Calu3 (cell line): ENCODE measurements at places on chromosomes 1 and 21. TPM values are rescaled to one million over a fixed set of nuclear protein-coding genes. Genes with fewer than 3 reads are reported as not detected.

DNA sequence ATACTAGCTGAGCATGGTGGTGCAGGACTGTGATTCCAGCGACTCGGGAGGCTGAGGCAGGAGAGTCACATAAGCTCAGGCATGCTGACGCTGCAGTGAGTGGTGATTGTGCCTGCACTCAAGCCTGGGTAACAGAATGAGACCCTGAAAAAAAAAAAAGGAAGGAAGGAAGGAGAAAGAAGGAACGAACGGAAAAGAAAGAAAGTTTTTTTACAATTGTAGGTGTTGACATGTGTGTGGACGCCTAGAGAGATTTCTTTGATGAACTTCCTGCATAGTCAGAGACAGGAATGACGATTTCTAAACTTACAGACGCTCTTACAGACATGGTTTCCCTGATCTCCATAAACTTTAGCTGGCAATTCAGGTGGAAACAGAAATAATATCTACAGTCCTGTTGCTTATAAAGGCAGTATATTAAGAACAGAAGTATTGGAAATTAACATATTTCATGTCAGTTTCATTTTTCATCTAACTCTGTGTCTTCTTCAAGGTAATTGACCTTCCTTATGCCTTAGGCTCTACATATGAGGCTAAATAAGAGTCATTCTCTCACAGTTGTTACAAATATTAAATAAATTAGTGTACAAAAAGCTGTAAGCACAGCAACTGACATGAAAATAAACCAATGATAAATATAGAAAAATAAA is 4.1 kb downstream of the SAMSN1 start:
- no peak overlapping the region for H3K4me3 ChIP-seq
- H3K36me3 ChIP-seq: no peaks in the 10 kb centered on the region
- H3K4me1 ChIP-seq: no peaks in the 10 kb centered on the region
- no peak for DNase-seq
- H3K27me3 ChIP-seq: no peaks in the 10 kb centered on the region

DNA sequence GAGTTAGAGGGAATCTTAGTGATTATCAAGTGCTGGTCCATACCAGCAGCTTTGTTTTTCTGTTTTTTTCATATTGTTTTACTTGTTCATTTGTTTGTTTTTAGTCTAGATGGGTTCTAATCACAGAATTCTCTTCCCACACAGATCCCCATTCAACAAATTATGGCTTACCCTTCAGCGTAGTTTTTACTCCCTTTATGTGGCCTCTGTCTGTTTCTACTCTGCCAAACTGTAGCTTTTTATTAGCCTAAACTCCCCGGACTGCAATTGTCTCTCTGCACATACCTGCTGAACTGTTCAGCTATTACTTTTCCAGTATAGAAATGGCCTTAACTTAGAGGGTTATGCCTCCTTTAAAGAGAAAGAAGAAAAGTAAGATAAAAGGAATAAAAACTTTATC is 348.5 kb downstream of the TGFB2 start:
- DNase-seq: no peak
- no peak overlapping the region for H3K27ac ChIP-seq
- no peaks in the 10 kb centered on the region for H3K27me3 ChIP-seq

Gene SERTAD4
- 5.5 and 14.7 TPM in 2 replicates for total RNA-seq

Gene LORICRIN
- total RNA-seq: not detected in 2 replicates

GRCh38 chr1:7338439-7338838 is 432.7 kb upstream of the VAMP3 start:
- H3K27ac ChIP-seq: no peak overlapping the region
- H3K4me1 ChIP-seq: no peaks in the 10 kb centered on the region
- no peak overlapping the region for H3K4me3 ChIP-seq
- H3K27me3 ChIP-seq: peaks cover 13% of the 10 kb centered on the region

Gene TMEM63A
- total RNA-seq: 253 and 303 TPM in 2 replicates

DNA sequence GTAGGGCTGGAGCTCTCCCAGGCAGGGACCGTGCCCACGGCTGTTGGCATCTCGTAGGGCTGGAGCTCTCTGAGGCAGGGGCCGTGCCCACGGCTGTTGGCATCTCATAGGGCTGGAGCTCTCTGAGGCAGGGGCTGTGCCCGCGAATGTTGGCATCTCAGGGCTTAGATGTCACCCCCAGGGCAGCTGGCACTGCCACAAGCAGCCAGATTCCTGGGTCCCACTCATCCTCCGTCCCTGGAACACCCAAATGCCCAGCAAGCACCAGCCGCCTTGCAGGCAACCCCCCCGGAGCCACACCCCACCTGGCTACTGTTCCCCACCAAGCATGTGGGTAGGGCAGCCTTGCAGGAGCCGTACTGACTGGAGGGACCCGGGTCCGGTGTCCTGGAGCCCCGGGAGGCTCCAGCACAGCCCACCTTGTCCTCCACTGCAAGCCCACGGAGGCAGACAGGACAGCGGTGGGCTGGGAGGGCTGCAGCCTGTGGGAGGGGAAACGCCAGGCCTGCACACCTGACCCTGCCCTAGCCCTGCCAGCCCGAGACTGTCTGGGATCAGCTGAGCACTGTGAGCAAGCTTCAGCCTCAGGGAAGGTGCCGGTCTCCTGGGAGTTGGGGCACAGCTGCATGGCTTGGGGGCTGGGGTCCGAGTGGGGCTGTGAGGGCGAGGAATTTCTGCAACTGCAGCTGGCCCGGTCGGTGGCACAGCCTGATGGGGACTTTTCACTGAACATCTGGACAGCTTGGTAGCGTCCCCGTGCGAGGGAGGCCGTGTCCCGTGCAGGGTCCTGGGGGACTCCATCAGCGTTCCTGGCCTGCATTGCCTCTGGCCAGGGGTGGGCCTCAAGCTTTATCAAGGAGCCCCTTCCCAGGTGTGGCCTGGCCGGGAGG is 53.6 kb downstream of the COL18A1 start:
- H3K27ac ChIP-seq: no peak overlapping the region
- no peak for DNase-seq
- no peak overlapping the region for H3K4me3 ChIP-seq
- H3K27me3 ChIP-seq: no peaks in the 10 kb centered on the region
- H3K36me3 ChIP-seq: no peaks in the 10 kb centered on the region

Gene TCHH
- total RNA-seq: 0.07 TPM in 1 of 2 replicates, not detected in the other

DNA sequence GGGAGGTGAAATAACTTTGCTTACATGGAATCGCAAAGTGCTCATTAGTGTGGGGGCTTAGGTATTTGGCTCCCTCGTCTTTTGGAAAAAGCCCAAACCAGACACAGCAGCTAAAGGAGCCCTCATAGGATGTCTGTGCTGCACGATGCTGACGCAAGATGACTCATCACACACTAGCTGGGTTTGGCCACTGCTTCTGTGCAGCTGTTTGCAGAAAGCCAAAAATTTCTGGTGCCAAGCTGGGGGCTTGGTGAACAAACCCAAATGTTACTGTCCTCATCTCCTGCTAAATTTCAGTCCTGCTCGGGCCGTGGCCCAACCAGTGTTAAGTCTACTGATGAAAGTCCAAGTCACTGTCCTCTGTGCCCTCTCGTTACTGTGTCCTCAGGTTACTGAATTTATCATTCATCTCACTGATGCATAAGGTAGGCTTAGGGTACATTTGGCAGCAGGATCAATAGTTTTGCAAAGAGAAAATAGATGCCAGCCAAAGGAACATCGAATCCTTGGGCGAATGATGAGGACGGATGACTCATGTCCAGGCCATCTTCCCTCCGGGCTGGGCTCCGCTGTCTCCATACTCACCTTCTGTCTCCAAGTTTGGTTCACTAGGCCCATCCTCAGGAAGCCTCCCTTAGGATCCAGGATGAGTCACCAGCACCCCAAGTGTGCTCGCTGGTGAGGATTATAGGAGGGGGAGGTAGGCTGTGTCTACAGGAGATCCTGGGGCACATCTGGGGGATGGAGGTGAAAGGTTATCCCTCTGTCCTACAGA is 177.7 kb downstream of the ADSS2 start:
- peaks cover 36% of the 10 kb centered on the region for H3K4me1 ChIP-seq
- peak overlapping the region; percentile 13 for H3K27ac ChIP-seq
- H3K27me3 ChIP-seq: no peaks in the 10 kb centered on the region
- H3K4me3 ChIP-seq: no peak overlapping the region
- H3K36me3 ChIP-seq: peaks cover 6% of the 10 kb centered on the region
- peak; percentile 60 for DNase-seq

Gene HLCS
- 18.4 and 19.0 TPM in 2 replicates for total RNA-seq

DNA sequence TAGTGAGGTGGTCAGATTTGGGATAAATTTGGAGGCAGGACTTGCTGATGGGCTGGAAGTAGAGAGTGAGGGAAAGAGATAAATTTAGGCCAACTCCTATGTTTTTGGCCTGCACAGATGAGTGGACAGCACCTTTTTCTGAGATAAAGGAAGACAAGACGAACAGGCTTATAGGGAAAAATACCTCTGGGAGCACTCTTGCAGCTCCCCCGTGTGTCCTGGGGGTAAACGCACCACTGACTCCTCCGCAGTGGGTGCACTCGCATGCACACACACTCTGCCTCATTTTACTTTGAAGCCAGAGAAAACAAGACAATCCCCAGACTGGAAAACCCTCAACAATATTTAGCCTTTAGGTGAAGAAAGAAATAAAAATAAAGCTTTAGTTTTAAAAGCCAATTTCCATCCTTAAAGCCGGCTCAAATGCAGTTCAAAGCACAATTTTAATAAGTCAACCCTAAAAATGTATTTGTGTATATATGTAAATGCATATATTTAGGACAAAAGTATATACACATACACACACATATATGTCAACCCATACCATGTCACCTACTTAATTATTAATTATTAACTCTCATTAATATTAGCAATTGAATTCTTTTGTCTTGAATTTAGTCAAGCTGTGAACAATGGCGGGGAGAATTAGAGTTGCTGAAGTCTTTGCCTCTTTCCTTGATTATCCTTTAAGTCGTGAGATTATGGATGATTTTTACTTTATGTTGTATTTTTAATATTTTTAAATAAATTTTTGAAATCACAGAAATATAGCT is 341.8 kb downstream of the ZNF326 start:
- H3K4me1 ChIP-seq: no peaks in the 10 kb centered on the region
- no peaks in the 10 kb centered on the region for H3K27me3 ChIP-seq
- H3K27ac ChIP-seq: no peak overlapping the region
- no peaks in the 10 kb centered on the region for H3K36me3 ChIP-seq
- DNase-seq: no peak
- no peak overlapping the region for H3K4me3 ChIP-seq

DNA sequence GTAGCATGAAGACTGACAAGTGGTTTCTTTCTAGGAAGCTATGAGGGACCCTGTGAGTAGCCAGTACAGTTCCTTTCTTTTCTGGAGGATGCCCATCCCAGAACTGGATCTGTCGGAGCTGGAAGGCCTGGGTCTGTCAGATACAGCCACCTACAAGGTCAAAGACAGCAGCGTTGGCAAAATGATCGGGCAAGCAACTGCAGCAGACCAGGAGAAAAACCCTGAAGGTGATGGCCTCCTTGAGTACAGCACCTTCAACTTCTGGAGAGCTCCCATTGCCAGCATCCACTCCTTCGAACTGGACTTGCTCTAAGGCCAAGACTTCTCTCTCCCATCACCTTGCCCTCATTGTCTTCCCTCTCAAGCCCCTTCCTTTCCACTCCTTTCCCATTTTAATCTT is 3.4 kb upstream of the GABPB2 start:
- H3K27me3 ChIP-seq: no peaks in the 10 kb centered on the region
- H3K4me1 ChIP-seq: peaks cover 7% of the 10 kb centered on the region
- H3K36me3 ChIP-seq: peaks cover 26% of the 10 kb centered on the region
- no peak overlapping the region for H3K27ac ChIP-seq

- no peak overlapping the region for H3K4me3 ChIP-seq
- no peaks in the 10 kb centered on the region for H3K27me3 ChIP-seq
- no peak overlapping the region for H3K27ac ChIP-seq
- no peak for DNase-seq
- H3K36me3 ChIP-seq: no peaks in the 10 kb centered on the region
These were observed 25.9 kb upstream of the RAP1A start for GRCh38 chr1:111593403-111594305.

- peaks cover 9% of the 10 kb centered on the region for H3K27me3 ChIP-seq
- peaks cover 45% of the 10 kb centered on the region for H3K4me1 ChIP-seq
- no peak overlapping the region for H3K27ac ChIP-seq
- H3K36me3 ChIP-seq: peaks cover 10% of the 10 kb centered on the region
- no peak for DNase-seq
- no peak overlapping the region for H3K4me3 ChIP-seq
These were observed 51.7 kb downstream of the RASSF5 start for GRCh38 chr1:206558794-206559671.

Gene TTLL7
- 4.6 and 9.0 TPM in 2 replicates for total RNA-seq

- H3K4me1 ChIP-seq: no peaks in the 10 kb centered on the region
- peaks cover 62% of the 10 kb centered on the region for H3K27me3 ChIP-seq
- H3K4me3 ChIP-seq: no peak overlapping the region
- no peaks in the 10 kb centered on the region for H3K36me3 ChIP-seq
- H3K27ac ChIP-seq: no peak overlapping the region
These were observed 126.7 kb upstream of the POU3F1 start for GRCh38 chr1:38173157-38173831.

DNA sequence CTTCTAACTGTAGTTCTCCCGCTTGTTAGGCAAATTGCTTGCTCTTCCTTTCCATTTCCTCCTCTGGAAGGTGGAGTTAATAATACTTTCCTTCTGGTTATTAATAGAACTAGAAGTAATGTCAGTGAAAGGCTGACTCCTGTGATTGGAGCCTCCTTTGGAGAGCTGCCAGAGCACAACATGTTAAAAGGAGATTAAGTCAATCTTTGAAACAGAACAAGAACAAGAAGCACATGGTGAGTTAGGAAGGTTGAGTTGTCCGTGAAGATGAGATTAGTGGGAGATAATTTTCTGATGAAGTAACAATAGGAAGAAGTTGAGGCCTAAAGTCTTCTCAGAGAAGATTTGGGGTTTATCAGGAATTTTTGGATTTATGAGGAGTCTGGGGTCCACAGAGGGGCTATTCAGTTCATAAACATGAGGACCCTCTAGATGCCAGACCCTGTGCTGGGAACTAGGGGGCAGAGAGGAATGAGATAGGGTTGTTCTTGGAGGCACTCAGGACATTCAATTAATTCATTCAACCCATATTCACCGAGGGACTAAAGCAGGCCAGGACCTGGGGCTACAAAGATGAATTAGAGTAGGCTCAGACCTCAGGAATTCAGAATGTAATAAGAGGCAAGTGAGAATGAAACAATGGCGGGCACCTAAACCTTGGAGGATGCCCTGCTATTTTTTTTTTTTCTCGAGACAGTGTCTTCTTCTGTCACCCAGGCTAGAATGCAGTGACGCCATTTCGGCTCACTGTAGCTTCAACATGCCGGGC is 40.7 kb upstream of the DHCR24 start:
- H3K36me3 ChIP-seq: no peaks in the 10 kb centered on the region
- H3K4me3 ChIP-seq: no peak overlapping the region
- H3K27ac ChIP-seq: no peak overlapping the region
- H3K4me1 ChIP-seq: no peaks in the 10 kb centered on the region
- peaks cover 8% of the 10 kb centered on the region for H3K27me3 ChIP-seq
- no peak for DNase-seq

GRCh38 chr1:43541141-43541540 is 10.5 kb downstream of the PTPRF start:
- no peaks in the 10 kb centered on the region for H3K27me3 ChIP-seq
- no peak overlapping the region for H3K4me3 ChIP-seq
- peaks cover 28% of the 10 kb centered on the region for H3K36me3 ChIP-seq

Gene GSTM1
- 15.4 TPM in 2 replicates for total RNA-seq

Gene OPTC
- not detected in 2 replicates for total RNA-seq
